ENCODE measurements at places on chromosomes 6 and 20. TPM values are rescaled to one million over a fixed set of nuclear protein-coding genes. Genes with fewer than 3 reads are reported as not detected.

The GSTA2 gene
- total RNA-seq = not detected

The ENPP1 gene
- 31.9 TPM for total RNA-seq

The TAP2 gene
- 8.0 TPM for total RNA-seq

The AVP gene
- not detected for total RNA-seq
